ENCODE measurements at places on chromosomes 13 and 19.

DNA sequence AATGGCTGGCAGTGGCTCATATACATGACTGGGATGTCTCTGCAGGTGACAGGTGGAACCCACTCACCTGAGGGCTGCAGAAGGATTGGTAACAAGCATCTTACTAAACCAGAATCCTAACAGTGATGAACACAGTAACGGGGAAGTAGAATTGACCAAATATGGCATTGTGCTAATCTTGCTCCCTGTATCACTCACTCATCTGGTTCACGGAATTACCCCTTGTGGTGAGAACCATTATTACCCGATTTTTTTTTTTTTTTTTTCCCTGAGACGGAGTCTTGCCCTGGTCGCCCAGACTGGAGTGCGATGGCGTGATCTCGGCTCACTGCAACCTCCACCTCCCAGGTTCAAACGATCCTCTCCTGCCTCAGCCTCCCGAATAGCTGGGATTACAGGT lies 69.5 kb downstream of the PTPRS start:
- no peak for DNase-seq

DNA sequence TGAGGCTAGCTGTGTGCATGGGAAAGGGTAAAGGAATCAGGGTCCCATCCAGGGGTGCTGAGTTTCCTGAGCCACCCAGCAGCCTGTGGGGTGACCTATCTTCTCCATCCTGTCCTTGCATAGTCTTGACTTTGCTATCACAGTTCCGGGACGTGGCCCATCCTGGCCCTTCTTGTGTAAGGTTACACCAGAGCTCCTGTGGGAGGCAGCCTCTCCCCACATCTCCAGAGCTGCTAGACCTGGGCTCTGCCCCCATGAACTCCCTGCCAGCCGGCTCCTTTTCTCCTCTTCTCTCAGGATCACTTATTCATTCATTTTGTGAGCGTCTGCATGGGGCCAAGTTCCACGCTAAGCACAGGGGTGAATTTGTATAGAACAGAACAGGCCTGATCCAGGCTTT lies 238.9 kb downstream of the TSHZ3 start:
- DNase-seq = no peak

- no peak for DNase-seq
Observed at GRCh38 chr19:18443831-18444230, 5.9 kb upstream of the ISYNA1 start.

DNA sequence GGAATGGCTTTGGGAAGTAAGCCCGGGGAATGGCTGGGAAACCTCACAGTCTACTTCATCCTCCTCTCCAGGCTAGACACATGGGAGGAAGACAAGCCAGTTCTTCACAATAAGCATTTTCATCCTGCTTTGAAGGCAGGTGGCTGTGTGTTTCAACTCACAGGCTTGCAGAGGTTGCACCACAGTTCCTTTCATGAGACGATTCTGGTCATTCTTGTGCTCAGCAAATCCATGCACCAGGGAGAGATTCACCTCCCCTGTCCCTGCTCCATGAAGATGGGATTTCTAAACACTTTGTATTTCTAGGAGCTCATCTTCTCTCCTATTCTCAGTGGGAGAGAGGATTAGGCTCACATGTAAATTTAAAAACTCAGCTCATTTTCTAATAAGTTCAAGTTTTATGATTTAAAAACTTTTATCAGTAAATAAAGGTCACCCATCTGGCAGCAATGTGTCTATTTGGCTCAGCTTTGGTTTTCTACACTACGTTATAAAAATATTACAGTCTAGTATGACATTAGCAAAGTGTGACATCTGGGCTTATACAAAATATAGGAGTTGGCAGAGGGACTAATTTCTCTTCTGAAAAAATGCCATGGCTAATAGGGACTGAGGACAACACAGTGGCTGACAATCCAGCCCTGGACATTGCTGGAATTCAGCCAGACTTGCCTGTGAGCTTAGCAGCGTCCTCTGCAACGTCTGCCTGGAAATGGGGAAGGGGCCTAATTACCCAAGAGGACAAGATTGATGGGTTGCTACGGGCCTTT lies 283.2 kb upstream of the SLC10A2 start:
- no peak for DNase-seq

DNA sequence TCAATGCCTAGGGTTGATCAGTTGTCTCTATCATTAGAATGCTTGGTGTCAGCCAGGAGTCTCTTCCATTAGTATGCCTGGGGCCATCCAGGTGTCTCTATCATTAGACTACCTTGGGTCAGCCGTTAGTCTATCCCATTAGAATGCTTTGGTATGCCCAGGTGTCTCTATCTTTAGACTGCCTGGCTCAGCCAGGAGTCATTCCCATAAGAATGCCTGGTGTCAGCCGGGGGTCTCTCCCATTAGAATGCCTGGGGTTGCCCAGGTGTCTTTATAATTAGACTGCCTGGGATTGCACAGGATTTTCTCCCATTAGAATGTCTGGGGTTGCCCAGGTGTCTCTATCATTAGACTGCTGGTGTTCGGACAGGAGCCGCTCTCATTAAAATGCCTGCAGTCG lies 1442.9 kb downstream of the UQCRFS1 start:
- no peak for DNase-seq

GRCh38 chr13:32728327-32728726 lies 142.1 kb downstream of the PDS5B start:
- no peak for DNase-seq

- DNase-seq = no peak
Observed at GRCh38 chr13:33373624-33374023, 88.1 kb upstream of the STARD13 start.

- no peak for DNase-seq
Observed at GRCh38 chr13:103799028-103799427, 732.8 kb upstream of the SLC10A2 start.

DNA sequence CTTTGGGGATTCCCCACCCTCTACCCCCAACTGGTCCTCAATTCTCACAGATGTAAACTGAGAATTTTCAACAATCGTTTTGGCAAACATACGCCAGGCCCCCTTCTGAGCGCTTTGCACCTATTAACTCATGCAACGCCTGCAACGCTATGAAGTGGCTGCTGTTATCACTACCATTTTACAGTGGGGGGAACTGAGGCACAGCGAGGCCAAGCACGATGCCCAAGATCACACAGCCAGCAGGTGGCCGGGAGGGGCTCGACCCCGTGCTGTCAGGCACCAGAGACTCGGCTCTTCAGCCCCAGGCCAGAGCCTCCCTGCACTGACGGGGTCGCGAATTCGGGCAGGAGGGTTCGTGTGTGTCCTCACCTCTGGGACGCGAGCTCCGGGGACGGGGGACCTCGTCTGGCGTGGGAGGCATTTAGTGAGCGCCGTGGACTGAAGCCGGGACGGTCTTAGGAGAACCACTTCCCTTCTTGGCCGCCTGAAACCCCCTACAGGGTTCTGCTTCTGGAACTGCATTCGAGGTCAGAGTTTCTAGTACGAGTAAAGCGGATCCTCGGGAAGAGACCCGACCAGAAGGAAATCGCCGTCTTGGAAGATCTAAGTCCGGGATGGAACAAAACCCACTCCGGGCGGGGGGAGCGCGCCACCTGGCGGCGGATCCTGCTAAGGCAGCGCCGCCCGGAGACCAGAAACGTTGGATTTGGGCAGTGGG lies 21.0 kb downstream of the ZNF114 start:
- DNase-seq = peak; percentile 39

DNA sequence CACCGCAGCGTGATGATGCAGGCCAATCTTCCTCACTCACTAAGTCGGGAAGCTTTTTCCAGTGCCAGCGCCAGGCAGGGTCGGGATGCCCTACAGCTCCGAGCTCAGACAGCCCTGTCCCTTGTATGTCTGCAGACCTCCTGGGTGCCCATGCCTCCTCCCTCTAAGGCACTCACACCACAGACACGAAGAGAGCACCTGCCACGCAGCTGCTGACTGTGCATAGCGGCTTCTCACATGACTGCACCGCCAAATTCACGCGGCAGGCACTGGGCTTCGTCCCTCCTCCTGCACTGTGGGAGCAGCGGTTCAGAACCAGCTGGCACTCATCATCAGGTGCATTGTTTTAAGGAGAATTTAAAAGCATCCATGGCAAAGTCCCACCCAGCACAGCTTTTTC lies 88.1 kb downstream of the SLC7A1 start:
- no peak for DNase-seq

DNA sequence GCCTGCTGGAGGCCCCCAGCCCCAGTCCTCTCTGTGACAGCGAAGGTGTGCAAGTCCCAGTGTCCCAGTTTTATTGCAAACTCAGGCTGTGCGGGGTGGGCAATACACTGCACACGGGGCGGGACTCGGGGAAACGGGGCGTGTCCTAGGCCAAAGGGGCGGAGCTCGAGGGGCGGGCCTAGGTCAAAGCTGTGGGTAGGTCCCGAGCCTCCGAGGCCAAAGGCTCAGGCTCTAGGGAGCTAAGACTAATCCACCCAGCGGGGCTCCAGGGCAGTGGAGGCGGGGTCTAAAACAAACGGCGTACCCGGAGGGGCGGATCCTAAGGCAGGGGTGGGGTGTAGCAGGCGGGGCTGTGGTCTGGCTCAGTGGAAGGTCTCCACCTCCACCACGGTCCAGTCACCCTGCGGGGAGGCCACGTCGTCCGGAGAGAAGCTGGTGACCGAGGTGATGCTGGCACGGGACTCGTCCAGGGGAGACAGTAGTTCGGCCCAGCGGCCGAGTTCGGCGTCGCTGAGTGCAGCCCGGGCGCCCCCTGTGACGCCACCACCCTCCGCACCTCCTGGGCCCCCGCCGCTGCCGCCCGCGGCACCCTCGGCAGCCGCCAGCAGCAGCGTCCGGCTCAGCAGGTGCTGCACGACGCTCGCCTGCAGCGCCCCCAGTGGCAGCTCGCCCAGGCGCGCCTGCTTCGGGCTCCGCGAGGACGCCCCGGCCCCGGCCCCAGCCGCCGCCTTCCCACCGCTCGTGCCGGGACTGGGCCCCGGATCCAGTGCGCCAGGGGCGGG lies 5.3 kb downstream of the PRR36 start:
- DNase-seq = peak; percentile 85

GRCh38 chr19:13086341-13086740 lies 16.3 kb downstream of the LYL1 start:
- no peak for DNase-seq

- no peak for DNase-seq
Observed at GRCh38 chr13:75402787-75403186, 79.2 kb downstream of the TBC1D4 start.

DNA sequence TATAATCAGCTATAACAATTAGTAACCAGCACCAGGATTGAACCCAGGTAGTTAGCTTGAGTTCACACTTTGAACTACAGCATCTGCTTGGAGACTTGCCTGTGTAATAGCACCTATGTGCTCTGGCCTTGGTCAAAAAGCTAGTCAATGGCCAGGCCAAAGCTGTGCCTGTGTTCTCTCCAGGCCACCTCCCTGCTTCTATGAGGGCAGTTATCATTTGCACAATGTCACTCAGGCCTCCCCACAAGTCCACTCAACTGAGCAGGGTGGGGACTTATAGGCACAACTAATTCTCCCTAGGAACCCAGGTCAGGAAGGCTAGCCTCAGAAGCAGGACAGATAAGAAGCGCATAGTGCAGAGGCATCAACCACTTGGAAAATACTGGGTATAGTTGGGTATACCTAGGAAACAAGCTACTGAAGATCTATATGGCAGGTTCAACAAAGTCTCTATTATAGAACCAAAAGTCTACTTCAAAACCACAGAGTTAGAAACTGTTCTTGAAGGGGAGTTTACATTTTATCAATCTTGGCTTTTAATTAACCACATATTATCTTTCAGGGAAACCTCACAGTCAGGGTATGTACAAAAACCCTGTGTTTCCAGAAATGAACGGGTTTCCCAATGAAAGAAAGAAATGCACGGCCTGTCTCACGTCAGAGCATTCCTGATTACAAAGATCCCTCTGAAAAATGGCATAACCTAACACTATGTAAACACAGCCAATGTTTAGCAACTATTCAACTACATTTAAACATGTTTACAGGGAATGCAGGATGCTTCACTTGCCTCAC lies 140.9 kb downstream of the ABCC4 start:
- DNase-seq = no peak

DNA sequence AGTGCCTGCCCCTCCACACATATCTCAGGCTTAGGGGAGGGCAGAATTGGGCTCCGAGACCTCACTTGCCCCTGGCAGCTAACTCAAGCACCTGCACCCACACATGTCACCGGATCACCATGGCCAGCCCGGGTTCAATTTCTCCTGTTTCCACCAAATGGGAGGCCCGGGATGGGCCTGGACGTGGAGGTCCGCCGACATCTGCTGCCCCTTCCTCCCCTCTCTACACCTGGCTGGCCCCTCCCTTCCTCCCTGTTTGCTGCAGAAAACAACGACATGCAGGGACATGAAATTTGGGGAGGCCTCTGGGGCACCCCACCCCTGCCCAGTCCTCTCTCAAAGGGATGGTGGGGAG lies 1.3 kb downstream of the PRKD2 start:
- no peak for DNase-seq

GRCh38 chr19:41691268-41691970 lies 3.3 kb upstream of the CEACAM7 start:
- peak; percentile 58 for DNase-seq

GRCh38 chr13:26707122-26708006 lies 53.2 kb downstream of the GPR12 start:
- peak; percentile 9 for DNase-seq

DNA sequence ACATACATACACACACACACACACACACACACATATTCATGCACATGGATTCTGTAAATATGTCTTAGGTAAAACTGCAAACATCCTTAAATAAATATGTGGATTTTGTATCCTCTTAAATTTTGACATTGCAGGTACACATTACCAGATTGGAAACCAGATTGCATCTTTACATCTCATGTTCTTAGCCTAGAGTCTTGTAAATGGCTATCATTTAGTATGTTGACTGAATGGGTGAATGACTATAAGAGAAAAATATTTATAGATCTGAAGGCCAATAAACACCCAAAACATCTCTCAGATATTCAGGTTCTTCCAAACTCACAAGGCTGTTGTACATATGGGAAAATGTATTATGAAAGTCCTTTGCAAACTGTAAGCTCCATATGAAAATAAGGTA lies 104.3 kb downstream of the STARD13 start:
- no peak for DNase-seq

- DNase-seq = no peak
Observed at GRCh38 chr19:42111811-42112210, 20.4 kb downstream of the POU2F2 start.

DNA sequence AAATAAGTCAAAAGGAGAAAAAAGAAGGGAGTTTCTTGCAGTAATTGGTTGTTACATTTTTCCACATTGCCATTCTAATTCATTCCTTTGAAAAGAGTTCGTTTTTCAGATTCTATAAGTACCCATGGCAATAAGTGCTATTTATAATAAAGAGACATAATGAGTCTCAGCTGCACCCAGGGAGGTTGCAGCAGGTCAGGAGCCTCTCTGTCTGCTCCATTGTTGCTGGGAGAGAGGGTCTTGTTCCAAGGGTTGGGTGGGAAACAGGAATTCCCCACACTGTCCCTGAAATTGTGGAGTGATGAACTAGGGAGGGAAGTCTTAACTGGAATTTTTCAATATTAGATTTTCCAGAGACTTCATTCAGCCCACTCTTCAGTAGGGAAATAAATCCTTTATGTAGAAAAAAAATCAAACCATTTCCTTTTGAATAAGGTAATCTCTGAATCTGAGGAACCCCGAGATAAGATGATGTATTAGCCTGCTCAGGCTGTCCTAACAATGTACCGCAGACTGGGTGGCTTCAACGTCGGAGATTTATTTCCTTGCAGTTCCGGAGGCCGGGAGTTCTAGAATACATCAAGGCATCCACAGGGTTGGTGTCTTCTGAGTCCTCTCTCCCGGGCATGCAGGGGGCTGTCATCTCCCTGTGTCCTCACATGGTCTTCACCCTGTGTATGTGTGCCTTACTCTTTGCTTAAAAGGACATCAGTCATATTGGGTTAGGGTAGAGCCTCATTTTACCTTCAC lies 342.7 kb upstream of the TMTC4 start:
- no peak for DNase-seq

GRCh38 chr19:30877661-30878113 lies 471.5 kb downstream of the TSHZ3 start:
- DNase-seq = no peak

GRCh38 chr13:48979892-48980291 lies 4.2 kb downstream of the FNDC3A start:
- no peak for DNase-seq

Measured in T-cell (primary cell).